ENCODE measurements at places on chromosomes 5 and 9. TPM values are rescaled to one million over a fixed set of nuclear protein-coding genes. Genes with fewer than 3 reads are reported as not detected.
A peak's percentile ranks its signal among the peaks of the same experiment; 100 is the strongest.

KIAA1958 gene
- total RNA-seq = 5.0 TPM

SAXO1 gene
- total RNA-seq = not detected

DNA sequence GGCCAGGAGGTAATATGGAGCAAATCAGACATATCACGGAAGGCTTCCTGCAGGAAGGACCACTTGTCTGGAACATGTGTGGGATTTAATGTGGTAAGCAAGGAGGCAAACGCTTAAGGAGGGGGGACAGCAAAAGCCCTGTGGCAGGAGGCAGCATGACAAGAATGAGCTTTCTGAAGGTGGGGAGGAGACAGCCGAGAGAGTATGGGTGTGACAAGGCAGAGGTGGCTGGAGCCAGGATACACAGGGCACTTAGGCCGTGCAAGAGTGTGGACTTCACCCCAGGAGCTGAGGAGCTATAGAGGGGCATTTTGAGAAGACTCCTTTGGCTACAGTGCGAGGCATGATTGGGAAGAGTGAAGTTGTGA is 14.4 kb upstream of the S1PR3 start:
- no peak for DNase-seq

GRCh38 chr9:20499013-20499412 is 123.3 kb downstream of the MLLT3 start:
- no peak for DNase-seq

- DNase-seq = peak; percentile 23
Observed at GRCh38 chr9:95508242-95508967, 8.4 kb downstream of the PTCH1 start.

- DNase-seq = peak; percentile 55
Observed at GRCh38 chr5:39500551-39501175, 75.9 kb upstream of the DAB2 start.

- no peak for DNase-seq
Observed at GRCh38 chr9:130663258-130663976, 977 bp upstream of the PRDM12 start.

GRCh38 chr5:18216016-18216415 is 581.8 kb downstream of the TAF11L14 start:
- DNase-seq = no peak

DNA sequence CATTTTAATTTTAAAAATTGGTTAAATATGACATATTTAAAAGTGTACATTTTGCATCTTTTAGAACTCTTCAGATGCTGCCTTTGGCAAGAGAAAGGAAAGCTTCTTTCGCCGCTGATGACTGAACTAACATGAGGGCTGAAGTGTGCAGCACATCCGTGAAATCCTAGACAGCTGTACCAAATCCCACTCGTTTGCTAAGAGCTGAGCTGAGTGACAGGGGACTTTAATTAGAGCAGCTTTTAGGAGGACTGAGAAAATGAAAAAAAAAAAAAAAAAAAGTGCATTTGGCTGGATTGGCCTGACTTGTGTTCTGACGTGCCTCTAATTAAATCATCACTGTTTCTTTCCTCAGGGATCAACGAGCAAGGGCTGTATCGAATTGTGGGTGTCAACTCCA is 271.3 kb downstream of the ARHGAP26 start:
- no peak for DNase-seq

- DNase-seq = peak; percentile 12
Observed at GRCh38 chr5:81397176-81397575, 3.2 kb upstream of the ACOT12 start.
